ENCODE measurements at places on chromosomes 11 and 22.
A peak's percentile ranks its signal among the peaks of the same experiment; 100 is the strongest.

DNA sequence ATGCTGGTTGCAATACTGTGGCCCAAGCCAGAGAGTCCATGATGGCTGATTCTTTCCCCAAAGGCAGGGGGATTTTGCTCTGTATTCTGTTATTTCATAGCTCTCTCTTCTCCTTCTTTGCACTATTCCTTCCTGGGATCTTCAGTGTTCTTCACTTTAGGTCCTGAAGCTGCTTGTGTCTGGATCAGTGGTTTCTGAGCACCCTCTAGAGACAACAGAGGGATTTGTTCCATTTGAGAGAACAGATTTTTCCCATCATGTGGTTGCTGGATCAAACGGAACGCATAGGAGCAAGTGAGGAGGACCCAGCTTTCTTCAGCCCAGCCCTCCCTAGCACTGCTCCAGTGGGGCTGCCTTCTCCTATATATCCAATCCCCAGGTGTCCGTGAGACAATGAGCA, 68.7 kb upstream of the SYN3 start:
- DNase-seq = no peak

DNA sequence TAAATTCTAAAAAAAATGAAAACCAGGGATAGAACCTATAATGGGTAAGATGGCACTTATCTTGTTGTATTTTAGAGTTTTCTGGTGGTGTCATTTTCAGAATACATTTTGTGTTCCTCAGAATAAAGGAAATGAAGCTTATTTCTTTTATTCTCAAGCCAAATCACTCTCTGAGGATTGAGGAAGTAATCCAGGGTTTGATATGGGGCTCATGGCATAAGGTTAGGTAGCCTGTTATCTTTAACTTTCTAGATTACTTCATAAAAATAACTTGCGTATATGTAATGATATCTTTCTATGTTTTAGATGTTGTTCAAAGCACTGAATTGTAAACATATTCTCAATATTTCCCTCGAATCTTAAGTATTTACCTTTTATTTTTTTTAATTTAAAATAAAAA, 33.5 kb downstream of the PDE3B start:
- no peak for DNase-seq

DNA sequence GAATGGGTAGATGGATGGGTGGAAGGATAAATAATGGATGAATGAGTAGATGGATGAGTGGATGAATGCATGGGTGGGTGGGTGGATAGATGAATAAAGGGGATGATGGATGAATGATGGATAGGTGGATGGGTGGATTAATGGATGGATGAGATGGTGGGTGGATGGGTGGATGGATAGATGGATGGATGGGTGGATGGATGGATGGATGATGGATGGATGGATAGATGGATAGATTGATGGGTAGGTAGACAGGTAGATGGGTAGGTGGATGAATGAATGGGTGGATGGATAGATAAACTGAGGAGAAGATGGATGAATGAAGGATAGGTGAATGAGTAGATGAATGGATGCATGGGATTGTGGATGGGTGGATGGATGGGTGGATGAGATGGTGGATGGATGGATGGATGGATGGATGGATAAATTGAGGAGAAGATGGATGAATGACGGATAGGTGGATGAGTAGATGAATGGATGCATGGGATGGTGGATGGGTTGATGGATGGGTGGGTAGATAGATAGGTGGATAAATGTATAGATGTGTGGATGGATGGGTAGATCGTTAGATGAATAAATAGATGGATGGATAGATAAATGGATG, 331.3 kb downstream of the MN1 start:
- DNase-seq = no peak

GRCh38 chr22:23533771-23534191, 46.3 kb downstream of the IGLL1 start:
- DNase-seq = no peak

DNA sequence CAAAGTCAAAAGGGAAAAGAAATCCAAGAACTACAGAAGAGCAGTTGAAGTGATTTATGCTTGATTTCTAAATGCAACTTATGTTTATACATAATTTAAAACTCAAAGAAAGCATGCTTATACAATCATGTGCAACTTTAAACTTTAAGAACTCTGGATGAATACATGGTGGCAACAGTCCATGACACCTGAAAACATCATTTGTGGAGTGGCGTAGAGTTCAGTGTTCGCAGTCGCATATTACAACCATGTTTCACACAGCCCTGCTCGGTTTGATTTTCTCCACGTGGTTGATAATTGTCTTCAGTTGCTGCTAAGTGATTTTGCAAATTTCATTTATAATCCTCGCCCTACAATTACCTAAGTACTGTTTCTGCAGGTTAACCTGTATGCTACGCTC, 45.4 kb downstream of the DKK3 start:
- DNase-seq = no peak

DNA sequence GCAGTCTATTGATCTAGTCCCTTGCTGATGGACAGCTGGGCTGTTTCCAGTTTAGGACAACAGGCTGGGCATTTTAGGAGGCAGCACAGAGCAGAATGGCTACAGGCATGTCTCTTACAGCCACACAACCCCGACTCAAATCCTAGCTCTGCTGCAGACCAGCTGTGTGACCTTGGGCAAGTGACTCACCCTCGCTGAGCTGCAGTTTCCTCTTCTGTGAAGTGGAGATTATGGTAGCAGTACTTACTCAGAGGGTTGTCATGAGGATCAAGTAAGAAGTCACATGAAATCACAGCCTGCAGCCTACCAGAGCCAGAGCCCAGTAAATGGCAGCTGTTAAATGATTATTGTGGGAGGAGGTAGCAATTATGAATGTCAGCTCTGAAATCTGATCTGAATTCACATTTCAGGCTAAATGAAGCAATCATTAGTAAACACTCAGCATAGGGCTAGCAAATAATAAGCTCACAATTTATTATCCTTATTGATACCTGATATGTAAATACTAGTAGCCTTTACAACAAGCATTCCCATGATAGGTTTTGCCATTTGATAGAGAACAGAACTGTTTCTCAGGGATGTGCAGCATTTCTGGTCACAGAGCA, 58.9 kb downstream of the MYEOV start:
- DNase-seq = peak; percentile 99

- DNase-seq = no peak
Measured at GRCh38 chr22:48838846-48839730, 988.6 kb downstream of the BRD1 start.

DNA sequence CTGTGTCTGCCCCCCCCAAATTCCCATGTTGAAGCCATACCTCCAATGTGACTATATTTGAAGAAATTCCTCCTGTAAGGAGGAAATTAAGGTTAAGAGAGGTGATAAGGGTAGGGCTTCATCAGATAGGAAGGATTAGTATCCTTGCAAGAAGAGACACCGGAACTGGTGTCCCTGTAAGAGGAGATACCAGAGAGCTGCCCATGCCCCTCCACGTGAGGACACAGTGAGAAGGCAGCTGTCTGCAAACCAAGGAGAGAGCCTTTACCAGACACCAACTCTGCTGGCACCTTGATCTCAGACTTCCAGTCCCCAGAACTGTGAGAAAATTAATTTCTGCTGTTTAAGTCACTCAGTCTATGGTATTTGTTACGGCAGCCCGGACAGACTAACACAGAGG, 109.3 kb downstream of the ARFGAP2 start:
- peak; percentile 15 for DNase-seq

- peak; percentile 97 for DNase-seq
Measured at GRCh38 chr11:130999992-131000770, 83.9 kb upstream of the SNX19 start.

GRCh38 chr11:63608353-63609345, 5.6 kb downstream of the PLAAT3 start:
- DNase-seq = peak; percentile 86

GRCh38 chr11:128375961-128376360, 211.4 kb downstream of the ETS1 start:
- no peak for DNase-seq

GRCh38 chr11:47899801-47900200, 51.7 kb upstream of the NUP160 start:
- no peak for DNase-seq

- DNase-seq = no peak
Measured at GRCh38 chr11:68828155-68828931, 13.4 kb downstream of the CPT1A start.

- no peak for DNase-seq
Measured at GRCh38 chr11:65002706-65003105, 5.9 kb upstream of the BATF2 start.

- DNase-seq = no peak
Measured at GRCh38 chr11:95684170-95684569, 105.4 kb downstream of the FAM76B start.

GRCh38 chr22:44861245-44861644, 108.9 kb downstream of the ARHGAP8 start:
- no peak for DNase-seq

DNA sequence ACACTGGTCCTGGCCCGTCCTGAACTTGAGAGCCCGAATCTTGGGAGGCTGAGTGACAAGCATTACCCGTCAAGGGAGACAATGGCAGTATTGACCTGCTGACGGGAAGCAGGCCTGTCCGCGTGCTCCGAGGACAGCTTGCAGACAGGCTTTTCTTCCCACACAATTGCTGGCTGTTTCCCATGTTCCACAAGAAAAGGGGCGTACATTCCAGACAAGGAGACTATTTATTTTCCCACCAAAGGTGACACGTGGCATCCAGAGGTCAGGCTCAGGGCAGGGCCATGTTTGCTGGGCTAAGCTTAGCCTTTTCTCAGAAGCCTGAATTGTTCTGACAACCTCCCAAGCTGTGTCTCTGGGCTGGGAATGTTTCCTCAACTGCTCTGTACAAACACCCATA, 86.9 kb upstream of the SPON1 start:
- DNase-seq = no peak

DNA sequence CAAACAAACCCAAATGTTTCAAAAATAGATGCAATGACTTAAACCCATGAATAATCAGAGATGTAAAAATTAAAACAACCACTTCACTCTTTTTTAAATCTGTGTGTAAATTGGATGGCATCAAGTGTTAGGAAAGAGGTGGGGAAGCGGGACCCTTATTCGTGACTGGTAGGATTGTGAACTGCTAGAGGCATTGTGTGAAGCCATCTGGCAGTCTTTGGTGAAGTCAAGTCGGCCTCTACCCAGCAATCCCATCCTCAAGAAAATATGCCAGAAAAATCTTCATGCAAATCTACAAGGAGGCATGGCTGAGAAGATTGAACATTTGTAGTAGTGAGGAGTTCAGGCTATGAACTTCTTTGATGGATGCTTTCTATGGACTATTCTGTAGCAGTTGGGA, 114.6 kb upstream of the C11orf87 start:
- no peak for DNase-seq

GRCh38 chr11:97815667-97816066, 1205.1 kb upstream of the CNTN5 start:
- no peak for DNase-seq

GRCh38 chr22:46075764-46076531, 74.4 kb upstream of the PPARA start:
- no peak for DNase-seq

GRCh38 chr11:64655941-64656601, 65.1 kb downstream of the SLC22A12 start:
- peak; percentile 44 for DNase-seq

DNA sequence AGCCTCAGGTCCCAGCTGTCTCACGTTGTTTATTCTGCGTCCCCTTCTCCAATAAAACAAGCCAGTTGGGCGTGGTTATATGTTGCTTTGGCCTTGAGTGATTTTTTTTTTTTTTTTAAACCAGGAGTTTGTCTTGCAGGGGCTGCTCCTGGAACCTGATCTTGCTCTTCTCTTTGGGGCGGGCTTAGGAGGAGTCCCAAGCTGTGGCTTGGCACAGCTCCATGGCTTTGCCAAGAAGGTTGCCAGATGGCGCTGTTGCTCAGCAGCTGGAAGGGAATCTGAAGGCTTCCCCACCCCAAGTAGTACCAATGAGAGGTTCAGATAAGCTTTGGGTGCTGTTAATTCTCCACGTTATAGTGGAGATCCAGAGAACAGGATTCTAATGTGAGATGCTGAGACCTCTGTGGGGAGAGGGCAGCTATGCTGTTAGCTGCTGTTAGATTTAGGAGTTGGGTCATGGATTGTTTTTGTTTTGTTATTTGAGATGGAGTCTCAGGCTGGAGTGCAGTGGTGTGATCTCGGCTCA, 2.0 kb upstream of the FERMT3 start:
- peak; percentile 97 for DNase-seq

DNA sequence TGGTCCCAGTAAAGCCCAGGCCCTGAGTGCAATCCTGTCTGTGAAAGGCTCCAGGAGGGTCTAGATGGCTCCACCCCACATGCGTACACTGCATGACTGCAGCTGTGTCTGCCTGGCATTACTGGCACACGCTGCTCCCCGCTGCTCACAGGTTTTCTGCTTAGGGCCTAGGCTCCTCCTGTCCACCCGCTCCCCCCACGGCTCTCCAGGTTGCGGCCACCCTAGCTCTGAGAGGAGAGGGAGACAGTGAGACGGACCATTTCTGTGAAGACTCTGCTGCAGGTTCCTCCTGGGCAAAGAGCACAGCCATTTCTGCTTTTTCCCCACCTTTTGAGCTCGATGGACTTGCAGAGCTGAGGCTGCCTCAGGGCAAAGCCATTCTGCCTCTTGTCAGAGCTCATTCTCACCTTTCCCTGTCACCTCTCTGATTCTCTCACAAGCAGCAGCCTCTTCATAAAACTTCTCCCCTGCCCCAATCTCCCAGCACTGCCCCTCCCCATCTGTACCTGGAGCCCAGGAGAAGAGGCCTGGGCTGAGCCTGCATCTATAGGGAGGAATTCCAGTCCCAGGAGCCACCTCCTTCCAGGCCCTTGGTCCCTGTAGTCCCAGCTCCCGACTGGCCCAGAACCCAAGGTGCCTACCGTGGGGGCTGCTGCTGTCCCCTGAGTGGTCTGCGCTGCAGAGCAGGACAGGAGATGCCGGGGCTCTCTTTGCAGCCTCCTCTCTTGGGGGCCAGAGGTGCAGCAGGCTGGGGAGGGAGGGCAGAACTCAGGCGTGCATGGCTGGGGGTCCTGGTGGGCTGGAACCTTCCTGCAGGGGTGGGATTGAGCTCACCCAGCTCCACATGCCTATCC, 433.7 kb upstream of the B3GAT1 start:
- DNase-seq = no peak

- no peak for DNase-seq
Measured at GRCh38 chr11:101128571-101129202, 926 bp downstream of the PGR start.

DNA sequence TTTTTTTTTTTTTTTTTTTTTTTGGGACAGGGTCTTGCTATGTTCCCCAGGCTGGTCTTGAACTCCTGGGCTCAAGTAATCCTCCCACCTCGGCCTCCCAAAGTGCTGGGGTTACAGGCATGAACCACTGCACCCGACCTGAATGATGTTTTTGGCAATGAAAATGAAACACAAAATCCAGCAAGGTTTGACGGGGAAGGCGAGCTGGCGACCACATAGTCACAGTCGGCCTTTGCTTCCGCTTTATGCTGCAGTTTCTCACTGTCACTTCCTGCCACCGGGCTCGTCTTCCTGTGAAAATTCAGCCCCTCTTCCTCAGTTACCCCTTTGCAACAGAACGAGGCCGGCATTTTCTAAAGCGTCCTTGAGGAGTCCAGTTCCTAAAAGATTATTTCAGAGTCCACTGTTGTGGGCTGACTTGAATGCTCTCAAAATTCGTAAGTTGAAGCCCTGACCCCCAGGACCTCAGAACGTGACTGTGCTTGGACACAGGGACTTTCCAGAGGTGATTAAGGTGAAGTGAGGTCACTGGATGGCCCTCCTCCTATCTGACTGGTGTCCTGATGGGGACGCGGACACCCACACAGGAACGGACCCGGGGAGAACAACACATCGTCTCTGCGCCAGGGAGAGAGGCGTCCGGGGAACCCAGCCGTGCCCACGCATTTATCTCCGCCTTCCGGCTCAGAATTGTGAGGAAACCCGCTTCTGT, 2.9 kb upstream of the BID start:
- no peak for DNase-seq
